Stimulated activated CD8-positive, alpha-beta memory T cell treated with anti-CD3 and anti-CD28 coated beads, Interleukin-4, amount 100 ng/mL, for 1 hour (primary cell): ENCODE measurements at places on chromosomes 2 and 18.

GRCh38 chr2:237691029-237691907 is 63.9 kb downstream of the LRRFIP1 start:
- no peak for DNase-seq

DNA sequence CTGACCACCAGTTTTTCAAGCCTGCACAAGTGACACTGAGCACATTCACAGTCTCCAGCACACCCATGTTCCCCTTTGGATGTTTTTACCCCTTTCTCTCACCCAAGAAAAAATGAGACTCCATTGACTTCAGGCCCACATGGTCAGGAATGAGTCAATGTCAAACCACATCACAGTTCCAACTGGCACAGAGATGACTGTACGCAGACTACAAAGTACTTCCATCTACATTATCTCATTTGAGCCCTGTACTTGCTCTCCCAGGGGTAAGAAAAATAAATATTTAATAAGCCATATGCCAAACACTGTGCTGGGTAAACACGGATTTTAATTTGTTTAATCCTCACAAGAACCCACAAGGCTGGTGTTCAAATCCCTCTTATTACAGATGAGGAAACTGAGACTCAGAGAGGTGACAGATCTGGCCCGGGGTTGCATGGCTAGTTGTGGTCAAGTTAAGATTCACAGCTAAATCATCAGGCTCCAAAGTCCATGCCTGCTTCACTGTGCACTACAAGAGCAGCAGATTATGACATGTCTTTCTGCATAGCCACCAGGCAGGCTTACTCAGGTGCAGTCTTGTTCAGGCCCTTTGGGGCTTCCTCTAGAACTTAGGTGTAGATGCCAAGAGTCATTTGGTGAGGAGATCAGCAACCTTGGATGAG is 106.1 kb downstream of the TXNL1 start:
- no peak for DNase-seq

GRCh38 chr18:11906926-11907874 is 917 bp downstream of the MPPE1 start:
- no peak for DNase-seq

GRCh38 chr2:241009601-241010530 is 11.4 kb downstream of the SNED1 start:
- no peak for DNase-seq

DNA sequence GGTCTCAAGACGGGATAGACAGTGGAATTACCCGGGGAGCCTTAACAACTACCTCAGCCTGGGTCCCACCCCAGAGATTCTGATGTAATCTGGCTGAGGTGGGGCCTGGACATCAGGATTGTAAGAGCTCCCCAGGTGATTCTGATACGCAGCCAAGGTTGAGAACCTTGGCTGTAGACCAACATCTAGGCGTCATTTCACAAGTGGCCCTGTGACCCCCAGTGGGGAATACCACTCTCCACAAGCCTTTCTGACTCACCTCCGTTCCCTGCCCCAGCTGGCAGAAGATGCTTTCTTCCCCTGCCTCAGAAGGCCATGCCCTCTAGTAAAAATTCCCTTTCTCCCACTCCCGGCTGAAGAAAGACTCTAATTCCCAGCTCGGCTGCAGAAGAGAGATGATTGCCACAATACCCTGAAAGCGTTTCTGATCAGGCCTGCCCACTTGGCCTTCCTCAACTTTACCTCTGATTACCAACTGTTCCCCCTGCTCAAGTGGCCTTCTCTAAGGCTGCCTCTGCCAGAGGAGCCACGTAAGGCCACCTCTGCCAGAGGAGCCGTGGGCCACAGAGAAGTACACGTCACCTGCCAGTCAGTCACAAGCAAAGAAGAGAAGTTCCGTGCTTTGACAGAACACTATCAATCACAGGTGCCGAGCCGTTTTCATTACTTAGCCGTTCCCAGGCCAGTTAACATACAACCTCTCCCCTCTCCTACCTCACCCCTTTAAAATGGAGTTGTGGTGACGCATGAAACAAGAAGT is 116.8 kb upstream of the PKDCC start:
- DNase-seq, result no peak

DNA sequence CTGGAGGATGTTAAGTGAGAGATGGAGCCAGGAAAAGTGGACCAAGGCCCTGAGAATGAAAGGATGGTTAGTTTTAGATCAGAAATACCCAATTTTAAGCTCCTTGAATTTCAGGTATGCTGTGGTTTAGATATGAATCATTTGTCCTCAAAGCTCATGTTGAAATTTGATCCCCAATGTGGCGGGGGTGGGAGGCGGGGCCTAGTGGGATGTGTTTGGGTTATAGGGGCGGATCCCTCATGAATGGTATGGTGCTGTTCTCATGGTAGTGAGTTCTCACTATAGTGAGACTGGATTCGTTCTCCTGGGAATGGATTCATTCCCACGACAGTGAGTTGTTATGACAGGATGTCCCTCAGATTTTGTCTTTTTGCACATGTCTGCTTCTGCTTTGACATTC is 11.4 kb downstream of the MYO5B start:
- no peak for DNase-seq

GRCh38 chr2:27231921-27232320 is 14.8 kb downstream of the CAD start:
- no peak for DNase-seq

- no peak for DNase-seq
Measured at GRCh38 chr2:120317916-120318315, 28.0 kb upstream of the INHBB start.

DNA sequence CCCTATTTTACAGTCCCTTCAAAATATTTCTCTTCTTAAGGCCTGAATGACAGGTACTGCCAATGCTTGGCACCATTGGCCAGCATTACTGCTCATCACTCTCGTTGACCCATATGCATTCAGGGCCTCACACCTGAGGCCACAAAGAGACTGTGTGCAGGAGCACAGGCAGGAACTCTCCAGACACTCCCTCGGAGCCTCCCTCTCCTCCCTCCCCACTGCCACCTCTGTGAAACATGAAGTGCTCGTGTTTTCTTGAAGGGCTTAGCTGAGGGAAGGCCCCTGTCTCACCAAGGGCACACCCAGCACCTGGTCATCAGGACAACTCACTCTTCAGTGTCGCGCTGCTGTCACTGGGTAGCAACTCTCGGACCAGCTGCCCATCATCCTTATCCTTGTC is 85.3 kb downstream of the LOXHD1 start:
- DNase-seq, result no peak

GRCh38 chr2:204264085-204264553 is 281.2 kb upstream of the PARD3B start:
- DNase-seq, result no peak

GRCh38 chr2:97761192-97761591 is 47.8 kb downstream of the ZAP70 start:
- peak; percentile 27 for DNase-seq

DNA sequence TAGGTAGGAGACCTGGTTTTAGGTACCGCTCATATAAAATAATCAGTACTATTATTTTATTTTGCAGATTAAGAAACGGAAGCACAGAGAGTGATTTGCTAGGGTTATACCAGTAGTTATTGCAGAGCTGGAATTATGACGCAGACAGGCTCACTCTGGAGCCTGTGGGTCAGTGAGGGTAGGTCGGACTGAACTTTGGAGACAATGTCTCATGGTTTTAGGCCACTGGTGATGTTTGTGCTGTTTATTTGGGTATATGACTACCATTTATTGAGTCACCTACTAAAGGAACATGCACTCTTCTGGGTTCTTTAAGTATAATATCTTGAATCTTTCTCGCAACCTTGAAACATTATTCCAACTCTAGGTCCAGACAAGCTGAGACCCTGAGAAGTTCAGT is 33.5 kb upstream of the IL1R1 start:
- DNase-seq, result no peak

DNA sequence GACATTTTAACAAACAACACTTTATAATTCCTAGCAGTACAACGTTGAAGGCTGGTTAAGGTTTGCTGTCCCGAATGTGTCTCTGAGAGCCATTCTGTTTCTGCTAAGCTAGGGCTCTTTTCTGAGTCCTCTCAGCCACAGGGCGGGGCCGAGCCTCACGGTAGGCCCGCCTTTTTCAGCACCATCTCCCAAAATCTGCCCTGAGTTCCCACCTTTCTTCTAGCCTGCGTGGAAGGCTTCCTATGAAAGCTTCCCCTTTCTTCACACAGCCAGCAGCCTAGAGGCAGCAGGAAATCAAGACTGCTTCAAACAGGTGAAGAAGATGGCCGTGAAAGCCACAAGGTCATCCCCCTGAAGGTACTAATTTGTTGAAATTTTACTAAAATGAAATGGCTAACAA is 255.5 kb downstream of the CDH2 start:
- no peak for DNase-seq

DNA sequence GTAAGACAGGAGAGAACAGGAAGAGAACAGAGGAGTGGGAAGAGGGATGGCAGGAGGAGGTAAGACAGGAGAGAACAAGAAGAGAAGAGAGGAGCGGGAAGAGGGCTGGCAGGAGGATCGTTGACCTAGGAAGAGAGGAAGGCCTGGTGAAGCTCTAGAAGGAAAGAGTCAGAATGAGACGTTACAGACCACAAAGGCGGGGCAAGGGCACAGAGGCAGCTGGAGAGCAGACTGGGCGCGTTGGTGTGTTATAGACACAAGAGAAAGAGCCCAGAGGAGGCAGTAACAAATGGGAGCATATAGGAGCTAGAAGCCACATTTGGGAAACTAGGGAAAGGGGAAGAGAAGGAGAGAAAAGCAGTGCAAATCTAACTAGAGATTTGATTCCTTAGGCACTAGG is 26.6 kb downstream of the PTRHD1 start:
- DNase-seq, result no peak

GRCh38 chr2:197071213-197071612 is 144.7 kb upstream of the PGAP1 start:
- no peak for DNase-seq

DNA sequence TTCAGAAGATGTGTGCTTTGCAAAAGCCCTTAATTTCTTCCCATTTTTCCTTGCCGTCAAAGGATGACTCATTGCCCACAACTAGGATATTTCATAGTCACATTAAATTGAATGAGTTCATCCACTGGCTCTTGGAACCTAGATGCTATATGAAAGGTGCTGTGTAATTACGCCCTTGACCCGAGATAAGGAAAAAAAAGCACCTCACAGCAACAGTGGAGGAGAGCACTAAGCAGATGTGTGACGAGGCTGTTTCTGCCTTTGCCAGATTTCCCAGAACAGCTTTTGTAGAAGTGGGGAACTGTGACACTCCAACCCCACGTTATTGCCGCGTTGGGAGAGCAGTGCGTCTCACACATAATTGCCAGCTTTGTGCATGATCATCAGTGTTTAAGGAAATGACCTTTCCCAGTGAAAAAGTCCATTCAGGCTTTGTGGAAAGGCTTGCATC is 33.3 kb upstream of the TMEM87B start:
- no peak for DNase-seq

DNA sequence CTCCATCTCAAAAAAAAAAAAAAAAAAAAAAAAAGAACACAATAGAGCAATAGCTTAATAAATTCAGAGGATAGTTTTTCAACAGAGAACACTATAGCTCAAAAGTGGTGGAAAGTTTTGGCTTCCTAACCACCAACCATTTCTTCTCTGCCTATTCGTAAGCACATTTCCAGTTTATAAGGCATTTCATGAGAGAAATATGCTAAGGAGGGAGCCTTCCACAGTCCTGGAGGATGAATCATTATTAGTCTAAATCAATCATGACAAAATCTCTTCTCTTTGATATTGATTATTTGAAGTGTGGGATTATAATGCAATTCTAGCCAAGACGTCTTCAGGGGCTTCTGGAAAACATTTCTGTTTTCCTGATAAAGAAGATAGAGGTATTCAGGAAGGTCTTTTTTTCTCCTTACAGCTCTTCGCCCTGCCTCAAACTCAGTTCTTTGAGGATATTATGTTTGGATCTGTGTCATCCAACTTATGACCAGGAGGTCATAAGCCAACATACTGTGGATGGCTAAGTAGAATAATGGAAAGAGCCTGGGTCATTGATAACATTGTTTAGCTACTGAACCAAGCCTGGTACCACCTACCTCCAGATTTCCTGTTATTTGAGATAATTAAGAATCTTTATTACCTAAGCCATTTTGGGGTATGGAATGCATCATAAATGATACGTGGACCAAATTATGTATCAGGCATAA is 207.3 kb downstream of the TRIB2 start:
- no peak for DNase-seq

- no peak for DNase-seq
Measured at GRCh38 chr18:41517142-41517541, 437.9 kb upstream of the PIK3C3 start.

- no peak for DNase-seq
Measured at GRCh38 chr2:240465268-240465764, 29.9 kb downstream of the GPC1 start.

- DNase-seq, result no peak
Measured at GRCh38 chr2:173571887-173572680, 217.4 kb downstream of the CDCA7 start.

DNA sequence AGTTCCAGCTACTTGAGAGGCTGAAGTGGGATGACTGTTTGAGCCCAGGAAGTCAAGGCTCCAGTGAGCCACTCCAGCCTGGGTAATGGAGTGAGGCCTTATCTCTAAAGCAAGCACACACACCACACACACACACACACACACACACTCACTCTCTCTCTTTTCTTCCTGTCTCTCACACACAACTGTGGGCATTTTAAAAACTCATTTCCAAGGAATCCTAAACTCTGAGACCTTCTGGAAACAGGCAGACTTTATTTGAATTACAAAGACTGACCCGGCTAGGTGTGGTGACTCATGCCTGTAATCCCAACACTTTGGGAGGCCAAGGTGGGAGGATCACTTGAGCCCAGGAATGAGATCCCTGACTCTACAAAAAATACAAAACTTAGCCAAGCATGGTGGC is 21.3 kb downstream of the WDSUB1 start:
- no peak for DNase-seq

- DNase-seq, result no peak
Measured at GRCh38 chr2:118269408-118270051, 181.3 kb downstream of the INSIG2 start.

DNA sequence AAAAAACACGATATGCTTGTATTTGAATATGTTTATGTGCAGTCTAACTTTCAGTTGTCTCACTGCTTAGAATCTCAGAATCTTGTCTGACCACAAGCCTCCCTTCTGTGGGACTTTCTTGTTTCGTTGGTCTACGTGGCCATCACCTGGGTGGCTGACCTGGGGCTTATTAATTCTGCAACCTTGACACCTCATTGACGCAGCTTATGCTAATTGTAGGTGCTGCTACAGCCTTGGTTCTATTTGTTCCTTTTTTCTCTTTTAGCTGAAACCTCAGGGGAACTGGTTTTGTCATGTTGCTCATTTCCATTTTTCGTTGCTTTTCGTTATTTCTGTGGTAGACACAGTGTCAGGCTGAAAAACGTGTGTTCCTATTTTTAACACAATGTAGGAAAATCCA is 273.7 kb downstream of the SLC4A3 start:
- DNase-seq, result no peak
